Left lung (tissue), 14 donors: ENCODE measurements at places on chromosomes 4 and X. TPM values are rescaled to one million over a fixed set of nuclear protein-coding genes. Genes with fewer than 3 reads are reported as not detected.

The RRH gene
- 0.23 TPM for total RNA-seq

The CPZ gene
- 4.3 TPM for total RNA-seq

DNA sequence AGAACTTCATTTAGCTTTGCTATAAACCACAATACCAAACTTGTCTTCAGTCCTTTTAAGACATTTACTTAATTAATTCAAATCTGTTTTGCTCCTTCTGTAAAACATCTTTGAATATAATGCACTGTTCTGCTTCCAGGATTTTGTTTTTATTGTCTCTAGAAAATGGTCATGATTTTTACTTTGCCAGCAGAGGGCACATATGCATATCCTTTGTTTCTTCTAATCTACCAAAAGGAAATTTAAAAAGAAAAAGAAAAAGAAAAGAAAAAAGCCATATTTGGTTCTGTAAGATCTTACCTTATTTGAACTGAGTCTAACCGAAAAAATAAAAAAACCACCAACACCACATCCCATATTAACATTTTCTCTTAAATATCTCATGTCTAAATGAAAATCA lies 101.9 kb upstream of the CCSER1 start:
- DNase-seq = no peak

The XAGE2 gene
- 3.1 TPM for total RNA-seq

- DNase-seq = peak; percentile 23
These were observed 118.5 kb downstream of the PLS3 start for GRCh38 chrX:115679460-115679859.

DNA sequence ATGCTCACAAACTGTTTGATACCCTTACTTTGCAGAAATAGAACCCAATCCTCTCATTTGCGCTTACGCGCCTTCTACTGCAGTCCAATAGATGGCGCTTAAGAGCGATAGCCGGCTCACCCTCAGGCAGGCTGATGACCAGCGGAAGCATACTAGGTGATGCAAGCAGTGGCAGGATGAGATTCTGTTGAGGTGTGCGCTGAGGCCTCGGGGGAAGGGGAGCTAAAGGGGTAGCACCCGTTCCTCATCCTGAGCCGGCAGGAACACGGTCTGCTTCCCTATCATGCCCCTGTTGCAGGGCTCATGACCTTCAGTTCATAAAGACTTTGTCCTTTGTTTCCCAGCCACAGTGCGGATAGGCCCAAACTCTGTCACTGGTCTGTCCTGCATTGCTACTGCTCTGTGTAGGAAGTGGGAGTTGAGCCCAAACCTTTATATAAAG lies 628.9 kb downstream of the TLL1 start:
- DNase-seq = peak; percentile 1

The CHRDL1 gene
- total RNA-seq = 31.2 TPM
